Muscle of leg (tissue), 16 donors: ENCODE measurements at places on chromosomes 5 and 9. TPM values are rescaled to one million over a fixed set of nuclear protein-coding genes. Genes with fewer than 3 reads are reported as not detected.

The PLAC8L1 gene
- 0.18 TPM for total RNA-seq

The DNM1 gene
- 18.5 TPM for total RNA-seq

The STC2 gene
- total RNA-seq: 6.4 TPM

DNA sequence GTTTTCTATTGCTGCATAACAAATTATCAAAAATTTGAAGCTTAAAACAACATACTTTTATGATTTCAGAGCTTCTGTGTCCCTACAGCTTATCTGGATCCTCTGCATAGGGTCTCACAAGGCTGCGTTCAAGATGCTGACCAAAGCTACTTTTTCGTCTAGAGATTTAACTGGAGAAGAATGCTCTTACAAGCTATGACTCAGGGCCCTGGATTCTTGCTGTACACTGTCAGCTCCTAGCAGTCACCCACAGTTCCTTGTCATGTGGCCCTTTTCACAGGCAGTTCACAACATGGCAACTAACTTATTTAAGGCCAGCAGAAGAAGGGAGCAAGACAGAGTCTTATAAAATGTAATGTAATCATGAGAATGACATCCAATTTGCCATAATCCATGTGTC is 70.8 kb upstream of the FAM174A start:
- no peaks in the 10 kb centered on the region for H3K27me3 ChIP-seq
- no peaks in the 10 kb centered on the region for H3K36me3 ChIP-seq
- no peaks in the 10 kb centered on the region for H3K4me1 ChIP-seq
- no peak overlapping the region for H3K4me3 ChIP-seq
- DNase-seq: no peak
- H3K27ac ChIP-seq: no peak overlapping the region

DNA sequence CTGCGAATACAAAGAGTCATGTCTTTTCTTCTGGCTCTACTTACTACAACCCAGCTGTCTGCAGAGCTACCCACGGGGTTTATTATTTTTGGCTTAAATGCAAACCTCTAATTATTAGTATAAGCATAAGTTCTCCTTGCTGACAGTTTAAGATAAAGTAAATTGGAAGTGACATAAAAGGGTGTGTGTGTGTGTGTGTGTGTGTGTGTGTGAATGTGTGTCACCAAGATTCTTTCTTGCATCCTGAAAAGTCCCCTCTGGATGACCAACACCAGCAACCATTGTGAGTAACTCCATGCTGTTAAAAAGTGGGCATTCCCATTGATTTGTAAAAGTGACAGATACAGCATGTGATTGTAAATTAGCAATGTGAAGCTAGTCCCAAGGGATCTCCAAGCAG is 803.8 kb upstream of the ZNF608 start:
- no peaks in the 10 kb centered on the region for H3K36me3 ChIP-seq
- no peak overlapping the region for H3K4me3 ChIP-seq
- H3K27ac ChIP-seq: no peak overlapping the region
- peak; percentile 70 for DNase-seq

GRCh38 chr5:111262153-111262552 is 38.0 kb downstream of the CAMK4 start:
- H3K27ac ChIP-seq: no peak overlapping the region
- H3K4me3 ChIP-seq: no peak overlapping the region
- DNase-seq: no peak
- no peaks in the 10 kb centered on the region for H3K36me3 ChIP-seq
- H3K27me3 ChIP-seq: no peaks in the 10 kb centered on the region

GRCh38 chr9:33106372-33106771 is 29.9 kb upstream of the SMU1 start:
- peak overlapping the region; percentile 84 for H3K27ac ChIP-seq
- DNase-seq: no peak
- H3K27me3 ChIP-seq: no peaks in the 10 kb centered on the region
- H3K36me3 ChIP-seq: peaks cover 10% of the 10 kb centered on the region
- peaks cover 38% of the 10 kb centered on the region for H3K4me1 ChIP-seq
